ENCODE measurements at places on chromosomes 1 and 21.

GRCh38 chr1:28272215-28272852, 13.0 kb downstream of the SESN2 start:
- DNase-seq: no peak

- no peak for DNase-seq
These were observed 2.2 kb downstream of the RIPPLY3 start for GRCh38 chr21:37008724-37009123.

DNA sequence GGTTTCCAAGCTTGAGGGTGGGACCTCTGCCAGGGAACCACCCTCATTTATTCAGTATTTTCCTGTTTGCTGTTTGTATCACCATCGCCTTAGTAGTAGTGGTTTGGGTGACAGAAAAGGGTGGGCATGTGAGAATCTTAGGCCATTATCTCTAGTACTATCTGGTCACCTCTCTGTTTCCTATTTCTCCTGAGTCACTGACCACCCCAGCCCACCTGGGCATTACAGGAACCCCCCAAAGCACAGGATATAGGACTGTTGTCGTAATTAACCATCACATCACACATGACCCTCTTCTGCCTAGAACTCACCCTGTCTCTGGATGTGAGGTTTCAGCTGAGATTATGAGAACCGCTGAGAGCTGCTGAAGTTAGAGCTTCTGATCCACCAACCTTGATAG, 60.4 kb downstream of the IL23R start:
- no peak for DNase-seq

DNA sequence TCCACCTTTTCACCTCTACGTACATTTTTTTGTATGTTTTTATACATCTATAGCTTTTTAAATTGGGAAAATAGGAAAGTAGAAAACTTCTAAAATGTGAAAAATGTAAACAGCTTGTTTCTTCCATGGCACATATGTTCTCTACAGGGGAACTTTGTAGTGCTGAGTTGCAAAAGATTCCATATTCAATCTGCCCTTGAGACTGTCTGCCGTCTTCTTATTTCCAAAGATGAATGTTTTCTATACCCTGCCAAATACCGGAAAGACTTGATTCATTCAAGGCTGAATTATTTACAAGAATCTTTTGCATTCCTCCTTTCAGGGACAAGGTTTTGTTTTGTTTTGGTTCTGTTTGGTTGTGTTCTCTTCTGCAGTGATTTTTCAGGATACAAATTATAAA, 1334.5 kb upstream of the ADGRL4 start:
- no peak for DNase-seq

DNA sequence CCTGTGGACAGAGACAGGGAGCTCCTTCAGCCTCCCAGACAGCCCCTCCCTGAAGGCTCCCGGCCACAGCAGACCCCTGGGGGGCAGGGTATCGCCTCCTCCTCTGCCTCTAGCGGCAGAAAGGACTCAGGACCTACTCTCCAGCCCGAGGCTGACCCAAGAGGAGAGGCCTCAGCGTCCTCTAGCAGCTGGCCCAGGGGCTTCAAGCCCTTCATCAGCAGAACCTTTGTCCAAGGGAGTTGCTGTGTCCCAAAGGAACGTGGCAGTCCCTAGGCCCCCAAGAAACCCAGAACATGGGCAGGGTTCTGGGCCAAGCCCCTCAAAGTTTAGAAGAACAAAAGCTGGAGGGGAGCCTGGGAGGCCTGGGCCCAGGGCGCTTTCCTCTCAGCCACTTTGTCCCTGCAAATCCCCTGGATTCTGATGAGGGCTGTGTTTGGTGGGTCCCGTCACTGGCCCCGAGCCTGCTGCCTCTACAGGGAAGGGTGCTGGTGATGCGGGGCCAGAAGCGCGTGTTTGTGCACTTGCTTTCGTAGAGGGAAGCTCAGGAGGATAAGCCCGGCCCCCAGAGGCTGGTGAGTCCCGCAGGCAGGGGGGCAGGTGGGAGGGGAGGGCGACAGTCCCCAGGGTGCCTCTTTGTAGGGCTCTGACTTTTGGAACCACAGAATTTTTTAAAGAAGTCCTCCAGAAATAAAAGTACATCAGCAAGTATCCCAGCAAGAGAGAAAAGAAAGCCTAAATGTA, 13.3 kb downstream of the ITGB2 start:
- DNase-seq: no peak

GRCh38 chr1:63063367-63063766, 259.0 kb upstream of the FOXD3 start:
- DNase-seq: no peak

DNA sequence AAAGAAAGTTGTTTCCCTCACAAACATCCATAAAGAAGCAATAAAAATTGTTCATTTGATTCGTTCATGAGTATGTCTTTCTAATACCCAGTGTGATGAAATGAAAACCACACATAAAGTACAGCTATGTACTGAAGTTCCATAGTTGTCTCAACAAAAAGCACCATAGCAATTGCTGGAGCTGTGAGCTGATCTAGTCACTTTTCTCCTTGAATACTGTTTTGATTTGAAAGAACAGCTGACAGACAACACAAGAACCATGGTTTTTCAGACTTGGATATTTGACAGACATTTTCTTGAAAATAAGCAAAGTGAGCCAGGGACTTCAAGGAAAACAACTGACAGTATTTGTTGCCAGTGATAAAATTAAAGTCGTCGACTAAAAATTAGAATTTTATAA, 237.1 kb upstream of the PLD5 start:
- DNase-seq: no peak

DNA sequence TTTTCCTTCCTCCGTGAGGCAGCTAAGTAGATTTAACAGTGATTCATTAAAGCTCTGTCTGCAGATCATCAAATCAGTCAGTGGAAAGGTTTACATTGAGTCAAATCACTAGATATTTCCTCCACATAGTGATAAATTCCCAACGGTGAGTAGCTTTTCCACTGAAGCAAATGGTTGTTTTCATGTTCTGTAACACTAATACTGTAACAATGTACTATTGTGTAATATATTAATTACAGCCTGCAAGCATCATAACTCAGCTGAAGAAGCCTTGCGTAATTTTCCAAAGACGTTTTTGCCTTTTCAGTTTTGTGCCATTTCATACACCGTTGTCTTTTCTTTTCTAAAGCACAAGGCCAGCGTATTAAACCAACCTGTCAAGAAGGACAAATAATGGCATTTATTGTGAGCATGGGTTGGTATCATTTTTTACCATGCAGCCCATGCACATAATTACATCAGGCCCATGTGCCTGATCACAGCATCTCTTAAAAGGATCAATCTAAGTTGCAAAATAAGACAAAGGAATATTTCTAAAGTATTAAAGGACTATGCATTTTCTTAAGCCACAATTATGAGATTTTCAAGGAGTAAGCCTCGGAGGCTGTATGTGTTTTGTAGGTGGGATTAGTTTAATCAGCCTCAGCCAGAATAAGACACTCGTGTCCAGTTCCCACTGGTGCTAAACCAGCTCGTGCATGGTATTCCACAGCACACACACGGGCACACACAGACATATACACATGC, 16.7 kb upstream of the PDE9A start:
- no peak for DNase-seq

DNA sequence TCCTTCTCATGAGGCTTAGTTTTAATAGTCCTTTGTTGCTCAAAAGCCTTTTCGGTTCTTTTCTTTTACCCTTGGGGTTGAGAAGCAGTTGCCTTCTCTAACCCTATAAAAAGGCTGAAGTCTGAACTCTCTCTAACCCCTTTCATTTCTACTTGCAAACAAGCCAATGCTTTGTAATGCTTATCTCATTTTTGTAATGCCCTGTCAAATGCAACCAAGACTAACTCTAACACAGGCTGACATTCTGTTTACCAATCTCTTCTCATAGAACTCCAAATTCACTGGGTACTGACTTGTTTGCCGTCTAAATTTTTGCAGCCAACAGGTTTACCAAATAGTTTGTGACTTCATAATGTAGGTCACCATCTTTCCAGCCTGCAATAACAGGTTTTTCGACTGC, 233.9 kb upstream of the SNX7 start:
- no peak for DNase-seq

DNA sequence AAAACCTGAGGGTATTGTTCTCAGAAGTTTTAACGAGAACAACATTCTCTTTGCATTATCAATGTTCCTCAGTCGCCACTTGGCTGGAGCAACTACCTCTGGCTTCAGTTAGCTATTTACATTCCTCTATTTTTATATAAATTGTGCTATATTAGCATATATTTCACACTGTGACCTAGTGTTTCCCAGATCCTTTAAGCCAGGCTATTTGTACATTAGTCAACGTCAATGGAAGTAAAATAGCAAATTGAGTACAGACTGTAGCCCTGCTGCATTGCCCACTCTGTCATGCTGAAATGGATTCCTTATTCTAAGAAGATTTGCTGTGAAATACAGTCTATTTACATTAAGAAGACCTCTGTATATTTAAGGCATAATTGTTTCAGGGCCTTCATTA, 213.8 kb downstream of the ROR1 start:
- no peak for DNase-seq

- no peak for DNase-seq
These were observed 14.1 kb upstream of the LMNA start for GRCh38 chr1:156100205-156100995.

GRCh38 chr1:201749059-201749690, 79.8 kb upstream of the IPO9 start:
- no peak for DNase-seq

DNA sequence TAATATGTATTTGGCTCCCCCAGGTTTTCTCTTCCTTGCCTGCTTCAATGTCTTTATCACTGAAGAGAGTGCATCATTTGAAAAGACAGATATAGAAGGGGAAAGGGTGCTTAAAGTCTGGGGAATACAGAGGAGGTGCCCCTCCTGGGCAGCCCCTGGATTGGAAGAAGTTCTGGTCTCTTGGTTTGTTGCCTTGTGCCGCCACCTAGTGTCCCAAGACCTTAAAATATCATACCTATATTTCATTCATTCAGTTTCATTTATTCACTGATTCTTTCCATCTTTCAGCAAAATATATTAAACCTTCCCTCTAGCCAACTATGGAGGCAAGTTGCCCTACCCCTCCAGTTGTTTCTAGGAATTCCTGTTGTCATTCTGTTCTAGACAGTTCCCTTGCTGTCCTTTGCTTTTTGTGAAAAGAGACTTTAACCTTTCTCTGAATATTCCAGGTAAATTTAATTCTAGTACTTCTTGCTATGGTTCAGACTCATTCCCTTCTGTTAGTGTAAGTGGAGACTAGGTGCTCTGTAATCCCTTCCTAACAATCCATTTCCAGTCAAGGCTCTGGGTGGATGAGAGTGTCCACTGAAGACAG, 56.1 kb downstream of the MEF2D start:
- DNase-seq: no peak

DNA sequence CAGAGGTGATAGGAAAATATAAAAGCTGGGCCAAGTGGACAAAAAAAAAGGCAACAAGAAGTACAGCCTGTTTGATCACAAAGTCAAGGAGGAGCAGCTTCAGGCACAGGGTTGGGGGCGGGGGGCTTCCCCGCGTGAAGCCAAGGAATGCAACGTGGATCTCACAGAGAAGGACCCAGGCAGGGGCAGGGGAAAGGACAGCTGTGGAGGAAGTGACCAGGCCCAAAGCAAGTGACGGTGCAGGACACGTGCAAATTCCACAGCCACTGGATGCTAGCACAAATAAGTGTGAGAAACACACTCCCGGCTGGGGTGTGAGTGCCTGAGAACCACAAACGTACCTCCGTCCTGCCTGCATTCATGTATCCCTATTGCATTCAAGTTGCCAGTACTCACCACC, 77.7 kb upstream of the DSCAM start:
- DNase-seq: no peak

GRCh38 chr1:42957880-42958487, 684 bp downstream of the SLC2A1 start:
- peak; percentile 37 for DNase-seq

- no peak for DNase-seq
These were observed 41.6 kb upstream of the GRHL3 start for GRCh38 chr1:24277420-24278169.

DNA sequence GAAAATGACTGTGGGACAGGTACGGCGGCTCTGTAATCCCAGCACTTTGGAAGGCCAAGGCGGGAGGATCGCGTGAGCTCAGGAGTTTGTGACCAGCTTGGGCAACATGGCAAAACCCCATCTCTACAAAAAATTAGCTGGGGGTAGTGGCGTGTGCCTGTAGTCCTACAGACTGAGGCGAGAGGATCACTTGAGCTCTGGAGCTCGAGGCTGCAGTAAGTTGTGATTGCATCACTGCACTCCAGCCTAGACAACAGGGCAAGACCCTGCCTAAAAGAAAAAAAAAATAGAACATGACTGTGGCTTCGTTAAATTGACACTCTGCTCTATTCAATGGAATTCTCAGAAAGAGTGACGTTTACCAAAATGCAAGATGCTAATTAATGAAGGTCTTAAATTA, 3.9 kb upstream of the DBT start:
- DNase-seq: no peak

DNA sequence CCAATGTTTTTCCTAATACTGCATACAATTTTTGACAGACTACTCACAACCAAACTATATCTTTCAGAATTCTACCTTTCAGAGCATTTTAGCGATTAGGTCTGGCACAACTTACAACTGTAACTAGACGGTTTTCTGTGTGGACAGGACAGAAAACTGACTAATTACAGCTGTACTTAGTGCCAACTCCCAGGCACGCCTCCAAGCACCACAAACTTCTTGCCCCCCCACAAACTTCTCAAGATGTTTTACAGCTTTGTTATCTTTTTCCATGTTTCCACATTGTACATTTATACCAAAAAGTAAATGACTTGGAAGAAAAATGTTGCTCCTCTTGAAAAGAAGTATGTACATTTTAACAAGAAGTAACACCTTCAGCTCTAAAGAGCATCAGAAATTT, 13.8 kb downstream of the LYST start:
- DNase-seq: no peak

DNA sequence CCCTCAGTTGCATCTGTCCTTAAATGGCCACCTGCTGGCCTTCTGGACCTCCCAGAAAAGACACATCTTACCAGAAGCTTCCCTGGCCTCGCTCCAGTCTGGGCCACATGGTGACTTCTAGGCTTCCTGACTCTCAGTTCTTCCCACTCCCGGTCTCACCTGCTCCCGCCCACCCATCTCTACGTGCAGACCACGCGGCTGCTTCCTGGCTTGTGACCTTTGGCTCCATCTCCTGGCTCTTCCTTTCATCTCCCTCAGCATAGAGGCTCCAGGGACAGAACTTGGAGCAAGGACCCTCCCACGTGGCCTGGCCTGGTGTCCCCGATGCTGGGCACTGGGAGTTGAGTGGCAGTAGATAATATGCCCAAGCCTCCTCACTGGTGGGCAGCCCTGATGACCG, 124.9 kb upstream of the IRF2BP2 start:
- no peak for DNase-seq

- DNase-seq: no peak
These were observed 2.7 kb downstream of the HNRNPU start for GRCh38 chr1:244861683-244862082.

DNA sequence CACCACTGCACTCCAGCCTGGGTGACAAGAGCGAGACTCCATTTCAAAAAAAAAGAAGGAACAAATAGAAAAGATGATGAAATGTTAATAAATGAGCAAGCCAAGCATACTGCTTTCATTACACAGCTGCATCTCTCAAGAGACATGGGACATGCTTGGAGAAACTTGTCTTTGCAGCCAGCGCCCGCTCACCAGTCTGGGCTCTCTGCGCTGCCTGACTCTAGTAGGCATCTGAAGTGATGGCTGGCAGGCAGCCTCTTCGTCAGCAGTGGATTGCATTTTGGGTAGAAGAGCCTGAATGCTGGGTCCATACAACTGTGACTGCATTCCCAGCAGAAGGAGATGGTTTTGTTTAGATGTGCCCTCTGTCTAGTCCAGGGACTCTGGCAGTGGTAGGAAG, 48.0 kb downstream of the IL6R start:
- DNase-seq: no peak
